SK-MEL-5 (cell line): ENCODE measurements at places on chromosomes 5 and 9.
A peak's percentile ranks its signal among the peaks of the same experiment; 100 is the strongest.

DNA sequence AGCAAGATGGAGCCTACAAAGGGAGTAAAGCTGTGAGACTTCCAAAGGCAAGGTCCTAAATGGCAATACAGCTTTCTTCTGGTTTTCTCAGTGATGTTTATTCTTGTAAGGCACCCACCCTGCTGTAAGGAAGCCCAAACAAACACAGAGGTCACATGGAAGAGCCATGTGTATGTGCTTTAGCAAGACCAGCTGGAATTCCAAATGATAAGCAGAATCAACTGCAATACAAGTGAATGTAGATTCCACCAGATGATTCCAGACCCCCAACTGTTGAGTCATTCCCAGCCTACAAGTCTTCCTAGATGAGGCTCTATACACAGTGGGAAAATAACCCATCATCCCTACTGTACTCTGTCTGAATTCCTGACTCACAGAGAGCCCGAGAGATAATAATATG, 122.8 kb downstream of the DEPDC1B start:
- no peak for DNase-seq

GRCh38 chr9:96008502-96009222, 133.2 kb downstream of the ERCC6L2 start:
- DNase-seq: no peak

DNA sequence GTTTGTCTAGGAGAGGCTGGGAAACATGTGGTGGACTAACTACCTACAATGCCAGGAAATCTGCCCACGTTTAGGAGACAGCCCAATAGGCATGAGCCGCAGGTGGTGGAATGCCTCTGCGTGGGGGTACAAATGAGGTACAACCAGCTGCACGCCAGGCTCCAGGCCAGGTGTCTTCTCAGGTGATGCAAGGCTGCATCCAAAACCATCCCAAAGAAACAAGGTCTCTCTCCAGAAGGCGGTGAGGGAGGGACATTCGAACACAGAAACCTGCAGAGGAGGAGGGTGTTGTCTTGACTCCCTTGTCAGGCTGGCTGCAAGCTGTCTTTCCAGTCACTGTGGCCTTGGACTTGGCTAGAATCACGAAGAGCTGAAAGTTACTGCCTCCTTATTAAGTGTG, 11.6 kb downstream of the ANKH start:
- DNase-seq: no peak

GRCh38 chr5:78103232-78103918, 191.1 kb downstream of the AP3B1 start:
- no peak for DNase-seq

- DNase-seq: no peak
These were observed 185.1 kb upstream of the ZNF462 start for GRCh38 chr9:106677830-106678229.

- DNase-seq: no peak
These were observed 139.4 kb downstream of the GAPVD1 start for GRCh38 chr9:125400725-125401716.

- DNase-seq: no peak
These were observed 99.2 kb downstream of the MED27 start for GRCh38 chr9:131980267-131981016.

GRCh38 chr5:179836225-179837019, 15.7 kb downstream of the SQSTM1 start:
- no peak for DNase-seq

GRCh38 chr5:135533794-135534193, 2.0 kb downstream of the NEUROG1 start:
- no peak for DNase-seq

GRCh38 chr5:157328277-157328912, 62.5 kb downstream of the CYFIP2 start:
- peak; percentile 76 for DNase-seq

DNA sequence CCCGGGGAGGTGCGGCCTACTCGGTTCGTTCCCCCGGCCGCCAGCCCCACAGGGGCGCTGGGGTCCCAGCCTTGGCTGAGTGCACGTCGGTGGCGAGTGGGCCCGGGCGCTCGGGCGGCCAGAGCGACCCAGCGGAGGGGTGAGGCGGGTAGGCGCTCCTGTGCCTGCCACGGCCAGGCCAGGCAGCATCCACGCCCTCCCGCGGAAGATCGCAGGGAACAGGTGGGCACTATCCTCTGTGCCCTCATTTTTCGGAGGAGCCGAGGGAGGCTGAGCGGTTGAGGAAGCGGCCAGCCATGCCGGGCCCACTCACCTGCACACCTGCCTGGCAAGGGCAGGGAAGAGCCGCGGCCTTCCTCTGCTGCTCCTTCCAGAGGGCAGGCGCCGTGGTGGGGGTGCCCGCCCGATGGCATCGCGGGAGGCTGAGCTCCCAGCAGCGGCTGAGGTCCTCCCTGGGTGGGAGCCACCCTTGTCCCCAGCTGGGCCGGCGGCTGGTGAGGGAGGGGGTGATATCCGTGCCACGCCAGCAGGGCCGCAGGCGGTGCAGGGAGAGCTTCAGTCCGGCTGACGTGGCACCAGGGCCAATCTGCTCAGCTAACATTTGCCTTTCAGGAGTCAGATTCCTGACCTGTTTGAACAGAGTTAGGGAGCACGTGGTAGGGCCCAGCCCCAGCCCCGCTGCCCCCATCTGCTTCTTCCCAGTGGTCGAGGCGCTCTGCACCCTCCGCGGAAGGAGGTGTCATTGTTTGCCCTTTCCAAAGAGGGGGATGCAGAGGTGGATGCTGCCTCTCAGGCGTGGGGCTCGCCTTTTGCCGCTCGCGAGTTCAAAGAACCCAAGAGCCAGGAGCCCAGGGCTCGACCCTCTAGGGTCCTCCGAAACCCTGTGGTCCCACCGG, 1.6 kb upstream of the SEC16A start:
- peak; percentile 9 for DNase-seq

DNA sequence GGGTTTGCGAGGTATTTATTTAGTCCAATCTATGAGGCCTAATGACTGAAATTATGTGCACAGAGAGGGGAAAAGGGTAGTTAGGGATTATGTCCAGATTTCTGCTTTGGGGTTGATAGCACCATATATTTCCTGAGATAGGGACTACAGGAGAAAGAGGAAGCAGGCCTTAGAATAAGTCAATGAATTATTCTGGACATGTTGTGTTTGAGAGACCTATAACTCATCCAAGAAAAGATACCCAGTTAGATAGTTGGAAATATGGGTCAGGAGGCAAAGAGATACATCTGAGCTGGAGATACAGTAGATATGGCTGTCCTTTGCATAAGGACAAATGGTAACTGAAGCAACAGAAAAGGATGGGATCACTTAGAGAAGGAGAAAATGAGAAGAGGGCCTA, 53.1 kb downstream of the NR3C1 start:
- no peak for DNase-seq

- DNase-seq: peak; percentile 9
These were observed 729 bp upstream of the TNPO1 start for GRCh38 chr5:72815580-72816283.

DNA sequence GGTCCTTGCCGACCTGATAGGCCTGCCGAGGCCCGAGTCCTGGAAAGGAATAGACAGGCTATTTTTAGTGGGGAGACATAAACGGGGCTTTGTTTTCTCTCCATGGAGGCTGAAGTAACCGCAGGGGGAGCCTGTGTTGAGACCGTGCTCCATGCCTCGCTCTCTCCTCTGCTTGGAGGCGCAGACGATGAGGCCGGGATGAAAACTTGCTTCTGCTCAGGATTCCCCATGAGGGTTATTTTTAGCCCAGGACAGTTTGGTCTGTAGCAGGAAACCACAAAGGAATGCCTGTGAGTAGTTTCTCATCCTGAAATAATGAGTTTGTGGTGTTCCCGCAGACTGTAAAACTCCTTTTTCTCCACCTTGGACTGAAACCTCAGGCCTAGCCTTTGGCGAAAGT, 81.9 kb upstream of the RARS1 start:
- DNase-seq: peak; percentile 74

GRCh38 chr5:50853151-50853550, 186.7 kb downstream of the PARP8 start:
- DNase-seq: no peak

- DNase-seq: no peak
These were observed 337.4 kb downstream of the ADAMTS6 start for GRCh38 chr5:65144136-65144871.

DNA sequence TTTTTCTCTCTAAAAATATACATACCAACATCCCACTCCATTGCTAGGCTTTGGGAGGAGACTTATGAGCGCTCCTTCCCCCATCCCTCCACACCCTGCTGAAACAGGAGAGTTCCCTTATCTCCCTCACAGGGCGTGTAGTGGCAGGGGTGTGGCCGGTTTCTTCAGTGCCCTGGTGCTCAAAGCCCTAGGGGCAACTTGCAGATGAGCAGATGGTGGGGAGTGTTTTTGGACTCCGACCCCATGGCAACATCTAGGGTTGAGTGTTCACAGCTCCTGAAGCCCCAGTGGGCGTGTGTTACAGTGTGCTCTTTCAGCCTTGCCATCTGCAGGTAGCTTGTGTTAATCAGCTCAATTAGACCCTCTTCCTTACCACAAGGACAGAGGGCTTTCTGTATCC, 409.5 kb downstream of the MAT2B start:
- DNase-seq: no peak

DNA sequence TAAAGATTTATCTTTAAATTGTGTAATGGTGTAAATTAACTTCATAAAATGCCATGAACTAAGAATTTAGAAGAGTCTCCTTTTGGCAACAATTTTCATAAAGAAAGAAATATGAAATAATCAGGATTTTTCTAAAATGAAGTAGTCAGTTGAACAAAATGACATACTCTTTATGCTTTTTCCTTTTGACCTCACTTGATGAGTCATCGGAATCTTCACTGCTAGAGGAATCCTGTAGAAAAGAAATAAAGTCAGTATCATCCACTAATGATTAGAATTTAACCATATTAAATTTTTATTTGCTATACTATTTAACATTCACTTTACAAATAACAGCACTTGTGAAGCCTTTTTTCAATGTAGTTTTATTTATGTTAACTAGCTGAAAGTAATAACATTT, 26.1 kb downstream of the CHD1 start:
- peak; percentile 21 for DNase-seq

DNA sequence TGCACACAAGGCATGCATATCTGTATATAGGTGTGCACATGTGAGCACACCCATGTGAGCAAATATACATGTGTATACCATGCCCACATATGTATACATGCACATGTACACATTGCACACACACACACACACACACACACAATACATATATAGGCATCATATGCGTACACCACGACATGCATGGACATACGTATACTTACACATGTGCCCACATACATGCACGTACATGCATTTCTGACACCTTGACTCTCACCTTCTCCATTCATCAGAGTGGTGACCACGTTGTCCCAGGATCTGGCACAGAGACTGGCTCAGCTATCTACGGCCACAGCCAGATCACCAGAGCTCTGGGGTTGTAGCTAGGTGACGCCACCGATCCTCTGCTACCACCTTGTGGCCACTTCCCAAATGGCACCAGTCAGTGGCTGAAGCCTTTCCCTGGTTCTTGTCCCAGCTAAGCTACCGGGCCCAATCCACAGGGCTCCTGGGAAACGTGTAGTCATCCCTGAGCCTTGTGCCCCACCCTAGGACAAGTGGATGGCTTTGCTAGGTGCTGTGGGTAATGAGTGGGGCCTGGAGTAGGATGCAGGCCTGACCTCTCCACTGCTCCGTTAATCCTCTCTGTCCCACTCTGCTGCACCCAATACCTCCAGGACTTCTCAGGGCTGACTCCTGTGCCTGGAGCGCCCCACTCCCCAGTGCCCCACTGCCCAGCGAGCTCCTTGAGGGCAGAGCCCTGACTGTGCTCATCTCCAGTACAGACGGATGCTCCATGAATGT, 194.4 kb downstream of the RGS3 start:
- peak; percentile 86 for DNase-seq

GRCh38 chr9:31183866-31184265, 1200.6 kb upstream of the ACO1 start:
- DNase-seq: no peak

DNA sequence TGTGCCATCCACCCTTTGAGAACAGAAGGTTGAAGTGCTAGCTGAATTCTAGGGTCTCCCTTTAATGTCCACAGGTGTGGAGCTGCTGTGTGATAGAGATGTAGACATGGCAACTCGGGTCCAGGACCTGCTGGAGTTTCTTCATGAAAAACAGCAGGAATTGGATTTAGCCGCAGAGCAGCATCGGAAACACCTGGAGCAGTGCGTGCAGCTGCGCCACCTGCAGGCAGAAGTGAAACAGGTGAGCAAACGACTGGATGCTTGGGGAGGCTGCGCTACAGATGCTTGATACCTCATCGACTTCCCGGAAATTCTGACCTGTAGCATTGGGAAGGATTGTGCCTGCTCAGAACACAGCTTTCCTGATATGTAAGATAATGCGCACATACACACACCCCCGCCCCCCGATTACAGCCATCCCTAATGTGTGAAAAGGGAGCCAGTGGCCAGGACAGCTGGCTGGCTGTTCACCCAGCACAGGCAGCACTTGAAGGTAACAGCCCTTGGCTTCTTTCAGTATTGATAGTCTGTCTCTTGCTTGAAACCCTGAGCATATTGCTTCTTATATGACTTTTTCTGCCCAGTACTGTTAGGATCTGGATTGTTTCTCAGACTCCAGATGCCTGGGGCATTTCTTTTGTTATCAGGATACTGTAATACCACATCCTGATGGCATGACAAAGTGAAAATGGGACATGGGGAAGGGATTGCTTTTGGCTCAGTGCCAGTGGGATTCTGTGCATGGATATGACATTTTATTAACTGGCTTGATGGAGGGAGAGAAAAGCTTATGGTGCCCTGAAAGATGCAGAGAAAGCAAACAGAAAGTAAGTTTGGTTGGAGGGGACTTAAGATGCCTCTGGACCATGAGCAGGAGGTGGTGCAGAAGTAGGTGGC, 216.8 kb upstream of the OTULINL start:
- DNase-seq: peak; percentile 40

GRCh38 chr5:155211764-155212163, 198.2 kb downstream of the KIF4B start:
- DNase-seq: no peak

DNA sequence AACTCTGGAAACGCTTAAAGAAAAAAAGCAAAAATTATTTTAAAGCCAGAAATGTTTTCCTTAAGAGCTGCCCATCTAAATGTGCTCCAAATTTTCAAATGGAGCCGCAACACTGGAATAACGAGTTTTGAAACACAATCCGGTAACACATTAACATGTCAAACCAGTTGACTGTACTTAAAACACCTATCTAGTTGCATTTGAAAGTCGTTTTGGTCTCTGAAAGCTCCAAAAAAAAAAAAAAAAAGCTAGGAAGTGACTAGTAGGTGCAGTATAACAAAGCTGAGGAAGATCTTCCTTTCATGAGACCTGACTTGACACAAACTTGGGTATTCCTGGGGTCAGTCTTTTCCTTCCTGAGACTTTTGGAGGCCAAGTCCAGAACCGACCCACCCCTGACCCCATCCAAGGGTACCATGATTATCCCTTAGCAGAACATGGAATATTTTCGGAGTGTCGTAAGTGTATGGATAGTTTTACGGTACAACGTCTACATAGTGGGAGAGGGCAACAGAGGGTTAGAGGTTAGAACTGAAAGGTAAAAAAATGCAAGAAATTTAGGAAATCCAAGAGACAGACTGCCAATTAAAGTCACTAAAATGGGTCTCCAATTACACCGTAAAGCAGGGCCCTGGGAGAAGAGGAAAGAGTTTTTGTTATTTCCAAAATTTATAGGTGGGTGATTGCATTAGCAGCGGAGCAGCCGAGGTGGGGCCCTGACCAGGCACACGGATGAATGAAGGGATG, 812 bp downstream of the CETN3 start:
- DNase-seq: peak; percentile 30
